ENCODE measurements at places on chromosomes 5 and 9.

DNA sequence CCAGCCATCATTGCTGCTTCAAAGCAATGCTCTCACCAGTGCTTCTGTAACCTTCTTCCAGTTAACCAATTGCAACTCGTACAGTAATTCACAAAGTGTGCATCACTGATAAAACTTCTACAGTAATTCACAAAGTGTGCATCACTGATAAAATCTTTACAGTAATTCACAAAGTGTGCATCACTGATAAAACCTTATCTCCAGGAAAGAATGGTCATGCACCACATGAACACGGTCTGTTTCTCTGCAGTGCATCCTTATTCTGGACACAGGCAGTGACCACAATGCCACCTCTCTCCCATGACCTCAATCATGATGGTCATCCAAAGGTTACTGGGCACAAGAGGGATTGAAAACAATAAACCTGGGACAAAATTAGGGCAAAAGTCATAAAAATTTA lies 153.6 kb downstream of the TSSK1B start:
- DNase-seq: peak; percentile 53

GRCh38 chr9:68974431-68974830 lies 39.5 kb downstream of the PRKACG start:
- DNase-seq: peak; percentile 54

GRCh38 chr5:177111720-177112394 lies 21.7 kb upstream of the NSD1 start:
- DNase-seq: peak; percentile 56

GRCh38 chr9:136393531-136393930 lies 6.4 kb downstream of the SNAPC4 start:
- DNase-seq: no peak

DNA sequence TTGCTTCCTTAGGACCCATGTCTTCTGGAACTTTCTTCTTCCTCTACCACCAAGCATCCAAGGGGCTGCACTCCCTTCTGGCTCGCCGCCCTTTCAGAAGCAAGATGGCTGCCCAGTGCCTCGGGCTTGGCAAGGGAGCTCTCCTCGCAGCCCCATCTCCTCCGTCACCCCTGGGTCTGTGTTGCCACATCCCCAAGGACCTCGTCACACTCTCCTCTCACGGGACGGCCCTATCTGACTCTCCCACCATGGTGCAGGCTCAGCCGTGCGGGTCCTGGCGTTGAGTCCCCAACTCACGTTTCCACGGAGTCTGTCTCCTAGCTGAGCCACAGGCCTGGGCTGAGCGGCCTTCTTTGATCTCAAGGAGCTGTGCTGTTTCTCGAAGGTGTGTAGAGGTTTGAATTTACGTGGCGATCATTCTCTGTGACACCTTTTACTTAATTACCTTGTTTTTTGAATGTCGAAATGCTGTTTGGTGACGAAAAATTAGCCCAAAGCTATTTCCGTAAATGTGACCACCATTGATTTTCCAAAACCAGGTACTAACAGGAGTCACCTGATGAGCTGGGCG lies 15.0 kb upstream of the SCGB3A1 start:
- DNase-seq: no peak

DNA sequence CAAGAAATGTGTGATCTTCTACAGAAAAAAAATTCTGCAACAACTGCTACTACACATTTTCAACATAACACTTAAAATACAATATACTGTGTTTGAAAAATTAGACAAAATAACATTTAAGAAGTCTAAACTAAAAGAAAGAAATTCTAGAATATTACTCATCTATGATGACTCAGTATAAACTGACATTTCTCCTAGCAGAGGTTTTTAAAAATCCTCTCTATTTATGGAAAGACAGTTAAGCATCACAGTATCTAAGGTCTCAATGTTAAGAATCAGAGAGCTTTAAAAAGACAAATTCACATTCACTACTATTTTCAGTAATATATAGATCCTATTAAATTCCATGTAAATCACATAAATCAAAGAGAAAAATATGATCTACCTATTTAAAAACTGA lies 61.3 kb downstream of the NR2F1-AS1 start:
- no peak for DNase-seq

GRCh38 chr9:127561491-127562278 lies 50.4 kb upstream of the STXBP1 start:
- peak; percentile 68 for DNase-seq

DNA sequence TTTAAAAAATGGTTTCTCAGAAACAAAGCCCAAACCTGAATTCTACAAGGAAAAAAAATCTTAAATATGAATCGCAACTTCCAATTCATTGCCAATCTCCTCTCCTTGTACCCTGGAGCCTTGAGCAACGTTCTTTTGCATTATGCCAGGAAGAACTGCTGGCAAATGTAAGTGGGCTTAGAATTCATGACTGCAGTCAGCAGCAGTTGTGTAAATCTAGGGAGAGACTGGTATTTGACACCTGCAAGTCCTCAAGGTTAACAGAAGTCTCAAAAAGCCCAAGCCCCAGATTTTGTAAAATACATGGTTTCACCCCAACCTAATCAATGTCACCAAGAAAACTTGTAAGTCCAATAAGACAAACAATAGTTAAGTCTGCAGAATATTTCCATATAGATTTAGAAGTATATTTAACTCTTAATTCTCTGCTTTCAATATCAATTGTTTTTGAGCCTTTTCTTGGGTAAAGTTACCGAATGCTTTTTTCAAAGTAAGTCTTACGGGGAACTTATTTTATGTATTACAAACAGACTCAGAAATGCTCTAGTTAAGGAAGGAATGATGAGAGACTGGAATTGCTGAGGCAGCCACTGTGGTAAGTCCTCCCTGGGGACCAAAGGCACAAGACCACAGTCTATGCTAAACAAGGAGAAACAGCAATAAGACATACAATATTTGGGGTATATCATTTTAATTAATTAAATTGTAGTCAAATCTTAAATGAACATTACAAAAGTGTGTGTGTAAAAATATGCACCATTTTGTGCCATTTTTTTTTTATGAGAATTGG lies 31.3 kb downstream of the ELL2 start:
- DNase-seq: no peak

DNA sequence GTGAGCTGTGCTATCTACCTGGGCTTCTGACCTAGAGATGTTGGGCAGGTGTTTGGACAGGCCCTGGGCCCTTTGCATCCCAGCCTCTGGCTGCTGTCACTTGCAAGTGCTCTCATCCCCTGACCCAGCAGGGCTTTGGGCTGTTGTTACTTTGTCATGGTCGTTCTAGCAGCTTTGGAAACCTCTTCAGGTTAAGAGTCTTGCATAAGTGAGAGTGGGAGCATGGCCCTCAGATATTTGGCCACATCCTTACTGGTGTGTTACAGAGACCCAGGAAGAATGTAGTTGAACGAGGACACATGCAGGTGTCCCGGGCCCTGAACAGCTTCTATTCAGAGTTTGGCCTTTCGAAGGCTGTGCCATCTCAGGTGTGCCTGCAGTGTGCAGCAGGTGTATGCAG lies 4.5 kb downstream of the TENT4A start:
- DNase-seq: no peak

- no peak for DNase-seq
Measured at GRCh38 chr5:96577909-96578308, 84.3 kb upstream of the CAST start.

GRCh38 chr5:124593952-124594351 lies 152.5 kb downstream of the ZNF608 start:
- DNase-seq: no peak

GRCh38 chr5:126852091-126852571 lies 75.2 kb downstream of the LMNB1 start:
- DNase-seq: no peak

- DNase-seq: no peak
Measured at GRCh38 chr5:95841914-95842812, 19.6 kb upstream of the GLRX start.

GRCh38 chr5:40406741-40407211 lies 272.9 kb upstream of the PTGER4 start:
- DNase-seq: no peak

- DNase-seq: no peak
Measured at GRCh38 chr9:85064811-85065371, 395.4 kb downstream of the NTRK2 start.

DNA sequence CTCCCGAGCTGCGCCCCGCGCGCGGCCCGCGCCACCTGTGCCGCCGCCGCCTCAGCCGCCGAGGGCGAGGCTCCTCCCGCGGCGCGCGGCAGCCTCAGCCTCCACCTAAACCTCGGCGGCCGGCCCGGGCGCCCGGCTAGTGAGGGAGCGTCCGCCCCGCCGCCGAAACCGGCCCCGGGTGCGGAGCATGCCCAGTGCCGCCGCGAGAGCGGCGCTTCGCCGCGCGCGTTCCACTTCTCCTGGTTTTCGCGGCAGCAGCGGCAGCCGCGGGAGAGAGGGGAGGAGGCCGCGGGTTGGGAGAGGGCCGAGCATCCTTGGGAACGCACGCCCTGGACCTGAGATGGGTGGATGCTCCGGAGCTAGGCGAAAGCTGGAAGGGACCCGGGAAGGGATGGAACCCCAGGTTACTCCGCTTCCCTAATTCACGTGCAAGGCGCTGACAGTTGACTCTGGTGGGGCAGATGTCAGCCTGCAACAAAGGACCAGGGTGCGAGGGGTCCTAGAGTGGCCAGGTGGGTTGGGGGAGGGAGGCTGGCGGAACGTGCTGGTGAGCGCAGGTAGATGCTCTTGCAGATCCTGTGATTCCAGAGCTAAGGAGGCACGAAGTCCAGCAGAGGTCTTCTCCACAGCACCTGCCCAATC lies at the start of gene CTNND2:
Gene CTNND2, minus strand, starts transcription at position 182 of the 642 bp plus-strand sequence. CDS start 593 bp downstream, outside the sequence.
- no peak for DNase-seq

DNA sequence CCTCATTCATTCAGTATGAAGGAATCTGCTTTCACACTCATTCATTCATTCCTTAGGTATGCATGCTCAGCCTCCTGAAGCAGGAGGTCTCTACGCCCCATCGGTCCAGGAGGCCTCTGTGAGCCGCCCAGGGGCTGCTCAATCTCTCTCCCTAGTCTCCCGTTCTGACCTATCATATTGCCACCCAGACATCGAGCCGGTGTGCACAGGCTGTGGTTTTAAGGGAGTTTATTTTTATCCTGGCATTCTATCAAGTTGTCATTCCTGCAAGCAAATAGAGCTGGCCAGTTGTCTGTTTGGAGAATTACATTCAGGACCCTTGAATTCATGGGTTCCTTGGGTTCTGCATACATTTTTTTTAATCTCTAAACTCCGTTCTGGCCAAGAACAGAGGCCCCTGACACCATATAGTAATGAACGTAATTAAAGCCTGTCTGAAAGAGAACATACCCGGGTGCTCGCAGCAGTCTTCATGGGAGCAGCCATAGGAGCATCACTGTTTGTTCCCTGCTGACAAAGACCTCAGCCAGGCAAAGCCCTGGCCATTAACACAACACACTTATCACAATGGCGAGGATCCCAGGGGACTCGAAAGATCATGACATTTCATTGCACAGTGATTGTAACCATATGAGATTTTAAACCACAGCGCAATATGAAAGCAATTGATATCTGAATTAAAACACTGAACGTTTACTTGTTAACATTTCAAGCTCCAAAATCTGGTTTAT lies 80.9 kb downstream of the ADAMTS16 start:
- no peak for DNase-seq

GRCh38 chr5:163475411-163475810 lies 15.0 kb downstream of the HMMR start:
- no peak for DNase-seq

DNA sequence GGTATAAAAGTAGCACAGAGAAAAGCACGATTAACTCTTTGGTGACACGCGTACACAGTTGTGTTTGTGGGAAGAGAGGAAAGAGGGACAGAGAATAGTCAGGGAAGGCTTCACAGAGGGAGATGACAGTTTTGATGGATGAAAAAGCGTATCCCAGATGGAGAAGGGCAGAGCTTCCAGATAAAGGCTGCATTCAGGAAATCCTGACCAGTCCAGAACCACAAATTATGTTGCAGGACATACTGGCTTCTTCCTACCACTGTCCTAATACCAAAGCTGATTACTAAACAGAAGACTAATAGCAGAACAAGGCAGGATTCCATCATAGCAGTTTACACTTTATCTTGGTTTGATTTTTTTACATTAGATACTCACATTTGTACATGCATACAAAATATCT lies 34.5 kb downstream of the SLC31A2 start:
- no peak for DNase-seq

- DNase-seq: no peak
Measured at GRCh38 chr5:117800261-117800660, 1188.1 kb downstream of the DTWD2 start.

GRCh38 chr5:28117691-28118090 lies 1079.3 kb upstream of the CDH9 start:
- DNase-seq: no peak

DNA sequence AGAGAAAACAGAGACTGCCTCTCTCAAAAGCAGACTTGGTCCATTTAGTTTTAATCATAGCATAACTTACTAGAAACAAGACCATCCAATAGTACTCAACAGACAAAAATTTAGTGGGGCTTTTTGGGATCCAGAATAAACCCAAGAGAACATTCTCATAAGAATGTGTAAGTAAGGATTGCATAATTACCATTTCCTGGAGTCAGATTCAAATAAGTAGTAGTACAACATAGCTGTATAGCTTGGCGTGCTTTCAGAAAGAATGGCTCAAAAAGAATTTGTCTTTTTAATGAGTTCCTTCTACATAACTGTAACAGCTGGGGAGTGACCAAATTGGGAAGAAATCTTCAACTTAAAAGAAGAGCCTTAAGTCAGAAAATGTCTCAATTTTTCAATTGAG lies 145.4 kb downstream of the DENND1A start:
- DNase-seq: no peak
